ENCODE measurements at places on chromosomes 12 and 14. TPM values are rescaled to one million over a fixed set of nuclear protein-coding genes. Genes with fewer than 3 reads are reported as not detected.

DNA sequence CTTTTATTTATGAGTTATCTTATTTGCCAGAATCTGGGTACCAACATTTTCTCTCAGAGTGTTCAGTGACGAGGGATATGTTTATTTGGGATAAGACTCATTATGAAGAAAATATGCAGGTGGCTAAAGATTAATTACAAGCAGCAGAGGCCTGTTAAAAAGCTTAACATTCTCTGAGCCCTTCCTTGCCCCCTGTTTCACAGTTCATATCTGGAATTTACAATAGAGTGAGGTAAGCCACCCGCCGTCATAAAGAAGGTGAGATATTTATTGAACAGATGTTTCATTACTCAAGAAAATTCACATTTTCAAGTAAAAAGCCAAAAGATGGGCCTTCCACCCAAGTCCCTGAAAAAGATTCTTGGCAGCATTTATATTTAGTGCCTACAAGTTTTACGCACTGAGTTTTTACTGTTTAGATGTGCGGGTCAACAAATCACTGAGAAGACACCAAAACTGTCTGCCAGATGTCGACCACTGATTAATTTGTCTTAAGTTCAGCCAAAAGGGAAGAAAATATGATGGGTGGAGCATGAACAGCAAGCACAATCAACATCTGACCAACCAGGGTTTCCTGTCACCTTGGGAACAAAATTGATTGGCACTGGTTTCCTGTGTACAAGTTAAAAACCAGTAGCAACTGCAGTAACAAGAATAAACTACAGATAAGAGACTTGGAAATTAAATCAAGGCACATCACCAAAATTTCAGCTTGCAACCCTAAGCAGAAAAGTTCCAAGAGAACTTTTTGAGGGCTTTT, 85.5 kb upstream of the PTPRB start:
- no peak for DNase-seq

- no peak for DNase-seq
These were observed 160.6 kb downstream of the MON2 start for GRCh38 chr12:62627181-62627580.

- DNase-seq, result peak; percentile 94
These were observed at the start of gene MIS18BP1 for GRCh38 chr14:45253070-45253753. Gene MIS18BP1 (minus strand): TSS chr14:45253202. CDS start chr14:45247286, 5,916 bp downstream.

GRCh38 chr12:124861492-124861891, 2.2 kb downstream of the SCARB1 start:
- no peak for DNase-seq

GRCh38 chr14:95526483-95527386, 8.1 kb upstream of the GLRX5 start:
- DNase-seq, result no peak

- DNase-seq, result no peak
These were observed 41.1 kb downstream of the CACNA2D4 start for GRCh38 chr12:1877169-1877878.

DNA sequence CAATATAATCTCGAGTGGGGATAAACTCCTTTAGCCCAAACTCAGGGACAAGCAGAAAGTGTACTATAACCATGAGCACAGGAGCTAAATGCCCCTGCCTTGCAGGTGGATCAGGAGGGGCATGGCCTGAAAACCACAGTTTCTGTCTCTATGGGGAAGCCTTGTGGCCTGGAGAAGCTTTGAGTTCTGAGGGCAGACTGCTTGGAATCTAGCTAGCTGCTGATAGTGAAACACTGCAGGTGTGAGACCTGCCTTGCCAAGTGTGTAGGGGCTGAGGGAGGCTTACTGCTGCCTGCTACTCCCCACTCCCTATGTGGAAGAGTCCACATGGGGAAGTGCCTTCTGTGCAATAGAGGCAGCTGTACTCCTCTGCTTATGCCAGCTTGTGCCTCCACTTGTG, 352.3 kb upstream of the OR4E1 start:
- DNase-seq, result no peak

DNA sequence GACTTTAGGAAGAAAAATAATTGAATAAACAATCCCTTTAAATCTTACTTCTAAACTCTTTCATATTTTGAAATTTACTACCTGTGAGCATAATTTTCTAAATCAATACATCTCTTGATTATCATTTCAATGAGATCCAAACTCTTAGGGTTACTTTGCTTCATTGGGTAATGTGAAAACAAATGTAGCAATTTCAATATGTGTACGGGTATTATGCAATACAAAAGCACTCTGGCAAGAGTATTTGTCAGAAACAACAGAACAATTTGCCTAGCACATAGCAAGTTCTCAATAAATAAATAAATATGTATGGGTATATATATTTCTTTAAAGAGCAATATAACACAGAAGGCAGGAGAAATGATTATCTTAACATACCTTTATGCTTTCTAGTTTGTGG, 77.1 kb downstream of the PLEKHG7 start:
- DNase-seq, result no peak

GRCh38 chr14:92609955-92610354, 96.4 kb downstream of the RIN3 start:
- no peak for DNase-seq

DNA sequence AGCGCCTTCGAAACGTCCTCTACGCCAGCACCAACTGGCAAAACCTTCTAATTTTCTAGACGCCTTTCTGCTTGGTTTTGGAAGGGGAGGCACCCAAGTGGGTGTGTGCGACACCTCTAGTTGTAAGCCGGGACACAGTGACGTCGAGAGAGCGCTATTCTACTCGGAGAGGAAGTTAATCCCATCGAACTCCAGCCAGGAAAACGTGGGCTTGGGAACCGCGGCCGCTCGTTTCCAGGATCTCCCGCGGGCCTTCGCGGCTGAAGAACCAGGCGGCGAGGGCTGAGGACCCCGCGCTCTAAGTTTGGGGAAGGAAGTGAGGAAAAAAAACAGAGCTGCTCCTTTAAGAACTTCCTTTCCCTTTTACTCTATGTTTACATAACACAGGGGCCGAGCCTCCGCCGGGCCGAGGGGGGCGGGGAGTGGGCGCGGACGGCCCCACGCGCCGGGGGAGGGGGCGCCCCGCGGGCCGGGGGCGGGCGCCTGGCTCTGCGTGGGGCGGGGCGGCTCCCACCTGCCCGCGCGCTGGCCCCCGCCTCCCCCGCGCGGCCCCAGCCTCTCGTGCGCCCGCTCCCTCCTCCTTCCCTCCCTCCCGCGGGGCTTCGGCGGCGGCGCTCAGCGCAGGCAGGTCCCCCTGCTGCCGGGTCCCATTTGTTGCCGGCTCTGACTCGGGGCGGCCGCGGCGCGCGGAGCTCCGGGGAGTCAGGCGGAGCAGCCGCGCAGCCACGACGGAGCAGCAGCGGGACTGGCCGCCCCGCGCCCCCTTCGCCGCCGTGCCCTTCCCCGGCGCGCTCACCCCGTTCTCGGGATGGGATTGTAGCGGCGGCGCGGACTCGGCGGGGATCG, at the start of gene PELI2:
Gene PELI2, plus strand, starts transcription at position 647 of the 846 bp plus-strand sequence. CDS start 250 bp downstream, outside the sequence.
- peak; percentile 95 for DNase-seq

DNA sequence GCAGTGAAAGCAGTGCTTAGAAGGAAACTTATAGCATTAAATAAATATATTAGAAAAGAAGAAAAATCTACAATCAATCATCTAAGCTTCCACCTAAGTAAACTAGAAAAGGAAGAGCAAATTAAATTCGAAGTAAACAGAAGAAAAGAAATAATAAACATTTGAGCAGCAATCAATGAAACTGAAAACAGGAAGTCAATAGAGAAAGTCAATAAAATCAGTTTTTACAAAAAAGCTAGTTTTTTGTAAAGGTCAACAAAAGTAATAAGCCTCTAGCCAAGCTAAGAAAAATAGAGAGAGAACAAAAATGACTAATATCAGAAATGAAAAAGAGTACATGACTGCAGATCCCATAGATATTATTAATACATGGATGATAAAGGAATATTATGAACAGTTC, 34.2 kb upstream of the KTN1 start:
- DNase-seq, result no peak

GRCh38 chr14:76591266-76591665, 170.0 kb upstream of the VASH1 start:
- no peak for DNase-seq

DNA sequence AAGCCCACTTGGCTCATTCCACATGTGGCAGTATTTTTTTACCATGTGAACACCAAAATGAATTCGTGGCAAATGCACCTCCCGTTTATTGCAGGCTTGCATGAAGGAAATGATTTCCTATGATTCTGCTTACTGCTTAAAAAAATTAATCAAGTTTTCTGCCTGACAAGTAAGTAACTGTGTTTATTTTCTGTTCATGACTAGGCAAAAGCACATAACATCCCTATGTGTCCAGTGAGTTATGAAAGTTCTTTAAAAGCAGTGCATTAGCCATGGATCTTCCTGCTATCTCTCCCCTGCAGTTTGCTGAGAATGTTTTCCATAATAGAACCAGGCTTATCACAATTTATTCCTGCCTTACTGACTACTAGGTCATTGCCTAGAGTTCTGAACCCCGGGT, 20.4 kb downstream of the GPR65 start:
- DNase-seq, result no peak

- peak; percentile 66 for DNase-seq
These were observed 19.7 kb downstream of the ASPG start for GRCh38 chr14:104105071-104105821.

DNA sequence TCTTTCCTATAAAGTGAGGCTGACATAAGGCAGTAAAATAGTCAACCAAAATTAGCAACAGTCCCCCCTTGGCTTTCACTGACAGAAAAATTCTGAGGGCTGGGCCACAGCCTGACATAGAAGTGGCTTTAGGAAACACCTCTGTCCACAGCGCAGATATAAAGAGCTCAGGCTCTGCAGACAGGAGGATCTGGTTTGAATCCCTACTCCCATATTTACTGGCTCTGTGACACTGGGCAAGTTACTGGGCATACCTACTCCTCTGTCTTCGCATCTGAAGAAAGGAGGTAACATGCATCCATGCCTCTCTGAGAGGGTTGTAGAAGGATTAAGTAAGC, 95.3 kb downstream of the STXBP6 start:
- no peak for DNase-seq

GRCh38 chr12:7856516-7856915, 16.2 kb downstream of the SLC2A14 start:
- DNase-seq, result peak; percentile 78

- peak; percentile 71 for DNase-seq
These were observed 362.6 kb downstream of the TMEM121 start for GRCh38 chr14:105888784-105889665.

GRCh38 chr14:44956866-44957265, 4.9 kb downstream of the KLHL28 start:
- DNase-seq, result no peak

The RNASE7 gene
- not detected for total RNA-seq

The FAM90A1 gene
- total RNA-seq, result not detected

The PLXNC1 gene
- total RNA-seq, result 3.8 TPM

The SLC11A2 gene
- total RNA-seq, result 80.7 TPM

The ATF1 gene
- 29.0 TPM for total RNA-seq

The TPH2 gene
- under 0.01 TPM for total RNA-seq

The RCOR1 gene
- total RNA-seq, result 11.6 TPM

The FGF6 gene
- not detected for total RNA-seq

The ZNF891 gene
- 1.4 TPM for total RNA-seq

The C14orf132 gene
- 41.5 TPM for total RNA-seq

The BDKRB2 gene
- total RNA-seq, result 4.1 TPM

The RHOJ gene
- total RNA-seq, result 3.8 TPM

The KLHL33 gene
- total RNA-seq, result 0.36 TPM

The PTGER2 gene
- total RNA-seq, result 3.3 TPM

The ETFBKMT gene
- total RNA-seq, result 4.7 TPM

The LBHD2 gene
- not detected for total RNA-seq

The KSR2 gene
- total RNA-seq, result under 0.01 TPM

The PIK3C2G gene
- not detected for total RNA-seq

The CCDC92 gene
- 29.5 TPM for total RNA-seq

The PLEKHG7 gene
- total RNA-seq, result not detected

The PLEKHH1 gene
- 1.1 TPM for total RNA-seq

The CISTR gene
- not detected for total RNA-seq

Data from osteoblast (primary cell).